ENCODE measurements at places on chromosomes 1 and 21. TPM values are rescaled to one million over a fixed set of nuclear protein-coding genes. Genes with fewer than 3 reads are reported as not detected.
A peak's percentile ranks its signal among the peaks of the same experiment; 100 is the strongest.

Gene ALPL
- total RNA-seq = 35.3 TPM

Gene ZBTB7B
- 83.1 TPM for total RNA-seq

Gene SLC35E2B
- total RNA-seq = 43.7 TPM

Gene SH2D2A
- not detected for total RNA-seq

Gene DYRK3
- total RNA-seq = 17.9 TPM

Gene TCHH
- not detected for total RNA-seq

Gene GPR153
- 24.3 TPM for total RNA-seq

DNA sequence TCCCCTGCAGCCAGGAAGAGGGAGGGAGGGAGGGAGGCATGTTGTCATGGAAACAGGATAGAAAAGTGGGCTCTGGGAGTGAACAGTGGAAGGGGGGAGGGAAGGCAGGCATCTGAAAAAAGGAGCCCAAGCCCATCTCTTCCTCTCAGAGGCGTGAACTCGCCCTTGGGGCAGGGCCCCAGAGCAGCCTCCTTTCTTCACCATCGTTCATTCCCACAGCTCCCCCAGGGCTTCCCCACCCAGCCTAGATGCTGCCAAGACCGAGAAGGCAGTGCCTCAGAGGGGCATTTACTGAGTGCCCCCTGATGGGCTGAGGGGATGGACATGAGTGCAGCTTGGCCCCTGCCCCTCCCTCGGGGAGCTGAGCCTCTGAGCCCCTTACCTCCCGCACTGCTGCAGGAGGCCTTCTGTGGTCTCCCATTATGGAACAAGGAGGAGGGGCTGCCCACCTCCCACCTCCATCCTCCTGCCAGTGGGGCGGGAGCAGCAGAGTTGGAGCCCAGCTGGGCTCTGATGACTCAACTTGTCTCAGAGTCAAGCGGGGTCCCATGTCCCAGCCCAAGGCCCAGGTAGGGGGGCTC is 39.1 kb upstream of the KIF21B start:
- DNase-seq = no peak

GRCh38 chr1:200311256-200311655 is 98.6 kb downstream of the ZNF281 start:
- DNase-seq = no peak

DNA sequence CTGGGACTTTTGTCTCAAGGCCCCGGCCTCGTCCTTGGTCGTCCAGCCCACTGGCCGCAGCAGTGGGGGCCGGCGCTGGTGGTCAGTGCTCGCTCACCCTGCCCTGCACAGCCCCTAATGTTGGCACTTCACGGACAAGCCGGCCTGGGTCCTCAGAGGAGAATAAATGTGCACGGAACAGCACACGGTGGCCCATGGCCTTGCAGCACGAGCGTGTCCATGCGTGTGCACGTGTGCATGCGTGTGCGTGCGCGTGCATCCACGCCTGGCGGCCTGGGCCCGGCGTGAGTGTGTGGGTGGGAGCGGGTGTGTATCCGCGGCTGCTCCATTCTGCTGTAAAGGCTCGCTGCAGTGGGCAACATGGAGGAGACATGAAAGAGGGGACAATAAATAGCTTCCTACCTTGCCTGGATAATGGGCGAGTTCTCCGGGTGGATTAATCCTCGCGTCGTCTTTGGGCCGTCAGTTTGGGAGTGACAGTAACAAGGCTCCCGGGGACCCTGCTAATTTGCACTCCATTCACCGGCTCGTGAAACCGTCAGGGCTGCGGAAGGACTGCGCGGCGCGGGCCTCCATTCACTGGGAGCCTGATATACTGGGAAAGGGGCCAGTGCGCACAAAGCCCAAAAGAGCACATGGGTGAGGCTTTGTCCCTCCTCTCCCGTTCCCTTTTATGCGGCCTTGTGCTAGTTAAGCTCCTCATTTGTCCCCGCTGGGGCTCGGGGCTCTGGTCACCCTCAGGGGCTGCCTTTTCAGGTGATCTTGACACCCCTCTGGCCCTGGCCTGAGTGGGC is 142.8 kb downstream of the PRDM16 start:
- DNase-seq = no peak

- no peak for DNase-seq
These were observed 63.8 kb downstream of the IARS2 start for GRCh38 chr1:220157738-220158137.

DNA sequence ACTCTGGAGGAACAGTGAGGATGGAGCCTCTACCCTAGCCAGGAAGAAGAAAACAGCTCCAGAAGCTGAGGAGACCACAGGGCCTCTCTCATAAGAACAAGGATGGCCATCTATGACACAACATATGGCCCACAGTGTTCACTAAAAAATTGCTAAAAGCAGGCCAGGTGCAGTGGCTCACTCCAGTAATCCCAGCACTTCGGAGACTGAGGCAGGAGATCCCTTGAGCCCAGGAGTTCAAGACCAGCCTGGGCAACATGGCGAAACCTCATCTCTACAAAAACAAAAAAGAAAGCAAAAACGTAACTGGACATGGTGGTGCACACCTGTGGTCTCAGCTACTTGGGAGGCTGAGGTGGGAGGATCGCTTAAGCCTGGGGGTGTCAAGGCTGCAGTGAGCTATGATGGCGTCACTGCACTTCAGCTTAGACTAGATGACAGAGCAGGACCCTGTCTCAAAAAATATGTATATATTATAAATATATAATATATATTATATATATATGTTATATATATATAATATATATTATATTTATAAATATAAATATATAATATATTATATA is 103.1 kb downstream of the TOMM20 start:
- no peak for DNase-seq

- DNase-seq = no peak
These were observed 21.4 kb upstream of the SLC9A1 start for GRCh38 chr1:27176323-27176722.

GRCh38 chr1:178723546-178723945 is 1.5 kb upstream of the RALGPS2 start:
- no peak for DNase-seq

DNA sequence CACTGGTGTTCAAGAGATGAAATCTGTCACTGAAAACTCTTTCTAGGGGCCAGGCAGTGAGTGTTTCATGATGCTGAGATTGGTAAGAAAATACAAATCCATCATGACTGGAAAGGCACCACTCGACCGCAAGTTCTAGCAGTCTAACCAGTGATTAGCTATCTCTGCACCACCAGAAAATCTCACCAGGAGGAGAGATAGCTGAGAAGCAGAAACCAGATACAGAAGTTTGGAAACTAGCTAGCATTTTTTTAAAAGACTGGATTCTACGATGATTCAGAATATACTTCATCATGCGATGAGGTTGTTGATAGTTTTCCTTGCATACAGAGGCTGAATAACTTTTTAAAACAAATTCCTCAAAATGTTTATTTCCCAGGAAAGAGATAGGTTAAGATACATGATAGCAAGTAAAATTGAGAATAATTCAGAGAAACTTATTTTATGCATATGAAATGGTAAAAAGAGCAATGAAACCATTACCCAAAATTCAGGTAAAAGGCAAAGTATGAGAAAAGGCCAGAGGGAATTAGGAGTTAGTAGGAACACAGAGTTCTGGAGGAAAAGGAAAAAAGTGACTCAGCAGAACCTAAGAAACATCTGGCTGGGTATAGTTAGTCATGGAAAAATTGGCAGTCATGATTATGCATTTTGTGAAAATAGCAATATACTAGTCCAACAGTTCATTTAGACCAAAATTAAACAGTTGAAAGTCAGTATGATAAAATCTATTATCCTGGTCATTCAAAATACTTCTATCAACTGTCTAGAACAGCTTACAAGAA is 3.3 kb upstream of the F3 start:
- no peak for DNase-seq

GRCh38 chr1:108877348-108878159 is 769 bp downstream of the GPSM2 start:
- no peak for DNase-seq

DNA sequence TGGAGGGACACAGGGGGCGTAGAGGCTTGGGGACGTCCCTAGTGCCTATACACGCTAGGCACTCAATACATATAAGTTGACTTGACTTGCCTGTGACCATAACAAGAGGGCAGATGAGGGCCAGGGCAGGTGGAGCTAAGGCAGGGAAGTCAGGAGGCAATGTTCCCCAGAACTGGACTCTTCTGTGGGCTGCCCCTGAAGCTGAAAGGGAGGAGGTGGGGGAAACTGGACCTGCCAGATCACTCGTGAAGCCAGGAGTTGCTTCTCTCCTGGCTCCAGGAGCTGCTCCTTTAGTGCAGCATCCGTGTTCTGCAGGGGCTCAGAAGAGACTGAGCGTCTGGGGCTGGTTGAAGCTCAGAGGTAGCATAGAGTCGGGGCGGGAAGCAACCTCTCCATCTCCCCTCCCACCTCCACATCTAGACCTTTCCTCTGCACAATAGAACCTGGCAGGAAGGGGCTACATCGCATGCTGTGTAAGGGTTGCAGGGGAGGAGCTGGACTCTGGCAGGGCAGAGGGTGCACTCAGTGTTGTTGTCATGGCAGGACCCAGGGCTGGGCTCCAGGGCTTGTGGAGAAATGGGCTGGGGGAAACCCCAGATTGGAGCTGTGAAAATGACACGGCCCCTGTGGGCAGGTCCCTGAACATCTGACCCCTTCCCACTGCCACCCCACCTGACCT is 2.9 kb upstream of the SEMA4A start:
- DNase-seq = no peak

DNA sequence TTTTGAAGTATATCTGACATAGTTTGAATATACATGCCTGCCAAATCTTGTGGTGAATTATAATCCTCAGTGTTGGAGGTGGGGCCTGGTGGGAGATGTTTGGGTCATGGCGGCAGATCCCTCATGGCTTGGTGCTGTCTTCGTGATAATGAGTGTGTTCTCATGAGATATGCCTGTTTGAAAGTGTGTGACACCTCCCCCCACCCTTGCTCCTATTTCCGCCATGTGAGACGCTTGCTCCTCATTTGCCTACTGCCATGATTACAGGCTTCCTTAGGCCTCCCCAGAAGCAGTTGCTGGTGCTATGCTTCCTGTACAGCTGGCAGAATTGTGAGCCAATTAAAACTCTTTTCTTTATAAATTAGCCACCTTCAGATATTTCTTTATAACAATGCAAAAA is 436.6 kb upstream of the BEND5 start:
- DNase-seq = no peak

- DNase-seq = no peak
These were observed 555.5 kb upstream of the NR5A2 start for GRCh38 chr1:199472018-199472417.

DNA sequence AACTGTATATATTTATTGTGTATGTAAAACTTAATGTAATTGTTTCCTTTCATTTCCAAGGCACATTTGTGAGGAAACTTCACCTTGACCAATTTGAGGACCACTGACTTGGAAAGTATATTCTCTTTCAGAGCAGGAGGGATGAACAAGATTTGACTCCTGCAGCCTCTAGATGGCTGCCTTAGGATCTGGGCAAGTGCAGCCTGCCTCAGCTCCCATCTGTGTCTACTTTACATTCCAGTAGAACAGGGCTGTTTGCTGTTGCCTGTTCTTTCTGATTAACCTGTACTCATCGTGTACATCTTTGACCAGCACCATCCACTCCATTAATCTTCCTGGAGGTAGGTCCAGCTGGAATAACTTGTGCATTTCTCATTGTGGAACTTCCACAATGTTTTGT is 312.8 kb downstream of the HLX start:
- no peak for DNase-seq

GRCh38 chr1:62229932-62230331 is 35.3 kb downstream of the L1TD1 start:
- DNase-seq = no peak

- no peak for DNase-seq
These were observed 1237.5 kb downstream of the AMY1C start for GRCh38 chr1:104987210-104987609.

GRCh38 chr21:29477941-29478340 is 179.2 kb downstream of the BACH1 start:
- DNase-seq = no peak

- DNase-seq = no peak
These were observed at the start of gene GNG4 for GRCh38 chr1:235649368-235650163. Gene GNG4 (minus strand): TSS chr1:235649784. CDS start chr1:235583838, 65,946 bp downstream.

DNA sequence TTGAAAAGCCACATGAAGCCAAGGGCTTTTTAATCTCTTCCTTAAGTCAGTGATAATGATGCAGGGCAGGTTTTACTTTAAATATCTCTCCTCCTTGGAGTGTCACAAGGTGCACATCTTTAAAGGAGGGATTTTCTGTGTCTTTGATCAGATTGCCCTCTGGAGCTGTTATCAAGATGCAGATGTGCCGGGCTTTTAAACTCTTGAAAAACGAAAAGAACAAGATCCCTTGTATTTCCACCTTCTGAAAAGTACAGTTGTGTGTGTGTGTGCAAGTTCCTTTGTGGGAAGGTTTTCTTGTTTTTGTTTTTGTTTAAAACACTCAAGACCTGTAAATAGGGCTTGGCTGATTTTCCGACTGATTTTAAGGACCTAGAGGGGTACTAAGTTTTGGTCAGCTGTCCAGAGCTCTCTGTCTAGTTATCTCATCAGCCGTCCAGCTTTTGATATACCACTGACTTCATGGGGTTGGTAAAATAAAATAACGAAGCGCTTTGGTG is 1.6 kb downstream of the MARK1 start:
- DNase-seq = no peak

DNA sequence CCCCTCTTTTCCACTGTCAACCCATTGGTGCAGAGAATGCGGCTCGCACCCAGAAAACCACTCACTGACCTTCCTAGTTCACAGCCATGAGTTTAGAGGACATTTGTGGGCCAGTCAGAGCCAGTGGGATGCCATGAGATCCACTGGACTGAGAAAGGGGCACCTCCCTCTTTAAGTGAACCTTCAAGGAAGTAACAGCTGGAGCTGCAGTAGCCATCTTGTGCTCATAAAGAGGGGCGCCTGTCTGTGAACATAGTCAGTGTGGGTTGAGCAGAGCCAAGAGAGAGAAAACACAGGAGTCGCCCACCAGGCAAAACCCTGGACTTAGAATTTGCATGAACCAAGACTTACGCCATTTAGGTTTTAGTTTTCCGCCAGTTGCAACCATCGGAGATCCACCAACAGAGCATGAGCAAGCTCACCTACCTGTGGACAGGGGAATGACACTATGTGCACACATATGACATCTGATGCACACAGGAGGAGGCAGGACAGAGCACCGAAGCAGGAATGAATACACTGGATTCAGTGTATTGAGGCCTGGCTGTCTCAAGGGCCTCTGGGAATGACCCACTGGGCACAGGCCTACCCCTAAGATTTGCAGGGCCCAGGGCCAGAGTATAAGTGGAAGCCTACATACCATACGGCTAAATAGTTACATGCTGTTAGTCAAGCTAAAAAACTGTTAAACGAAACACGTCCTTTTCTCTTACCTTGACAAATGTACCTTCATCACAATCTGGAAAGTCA is 151.6 kb downstream of the GRIK3 start:
- DNase-seq = peak; percentile 49
